Upper lobe of left lung (tissue), 6 donors: ENCODE measurements at places on chromosomes 4 and X. TPM values are rescaled to one million over a fixed set of nuclear protein-coding genes. Genes with fewer than 3 reads are reported as not detected.

Gene MTTP
- 0.22 TPM for total RNA-seq

Gene MCUB
- 10.5 TPM for total RNA-seq

Gene CLTRN
- total RNA-seq: 7.9 TPM

Gene CCKAR
- total RNA-seq: not detected

Gene CSAG3
- not detected for total RNA-seq

Gene F8A3
- total RNA-seq: 30.4 TPM

Gene ITM2A
- 28.3 TPM for total RNA-seq

Gene HDX
- 5.2 TPM for total RNA-seq

Gene IQSEC2
- 17.5 TPM for total RNA-seq

Gene PDE6B
- total RNA-seq: 28.3 TPM

Gene SUPT20HL2
- total RNA-seq: not detected

Gene HEPH
- 12.2 TPM for total RNA-seq

Gene SLAIN2
- 34.6 TPM for total RNA-seq

Gene EGFL6
- total RNA-seq: 6.9 TPM

Gene FRG2
- total RNA-seq: not detected

Gene ARSJ
- total RNA-seq: 29.3 TPM

Gene GAGE12J
- not detected for total RNA-seq

Gene PRMT9
- 12.6 TPM for total RNA-seq

Gene ODAPH
- not detected for total RNA-seq

Gene IRS4
- 0.17 TPM for total RNA-seq

Gene SMC1A
- 49.2 TPM for total RNA-seq

Gene CSAG2
- not detected for total RNA-seq

Gene ADAD1
- total RNA-seq: not detected

Gene PNCK
- 5.2 TPM for total RNA-seq

Gene BEX1
- total RNA-seq: 2.1 TPM

Gene HPSE
- total RNA-seq: 2.1 TPM

Gene CT45A5
- total RNA-seq: not detected

Gene LGI2
- total RNA-seq: 1.3 TPM

Gene FDCSP
- not detected for total RNA-seq

Gene SPANXD
- not detected for total RNA-seq

Gene RPL10
- total RNA-seq: 1,246 TPM

Gene DDIT4L
- 0.46 TPM for total RNA-seq

Gene DCAF8L2
- not detected for total RNA-seq

Gene FGA
- total RNA-seq: 1.0 TPM

Gene IL2
- total RNA-seq: not detected

Gene NUP62CL
- total RNA-seq: 22.0 TPM

Gene BMPR1B
- 2.6 TPM for total RNA-seq

Gene TEX11
- not detected for total RNA-seq

Gene CTAG1B
- total RNA-seq: not detected

Gene EDA
- total RNA-seq: 6.9 TPM

Gene GCNA
- total RNA-seq: 1.6 TPM

Gene UBE2A
- total RNA-seq: 42.8 TPM

Gene NWD2
- total RNA-seq: not detected

Gene F11
- total RNA-seq: 7.5 TPM

Gene SOX3
- not detected for total RNA-seq

Gene USP17L18
- not detected for total RNA-seq

Gene FMR1NB
- not detected for total RNA-seq

Gene TRIML2
- total RNA-seq: not detected
